Thyroid gland (tissue), 4 donors: ENCODE measurements at places on chromosomes 7 and 10. TPM values are rescaled to one million over a fixed set of nuclear protein-coding genes. Genes with fewer than 3 reads are reported as not detected.

DNA sequence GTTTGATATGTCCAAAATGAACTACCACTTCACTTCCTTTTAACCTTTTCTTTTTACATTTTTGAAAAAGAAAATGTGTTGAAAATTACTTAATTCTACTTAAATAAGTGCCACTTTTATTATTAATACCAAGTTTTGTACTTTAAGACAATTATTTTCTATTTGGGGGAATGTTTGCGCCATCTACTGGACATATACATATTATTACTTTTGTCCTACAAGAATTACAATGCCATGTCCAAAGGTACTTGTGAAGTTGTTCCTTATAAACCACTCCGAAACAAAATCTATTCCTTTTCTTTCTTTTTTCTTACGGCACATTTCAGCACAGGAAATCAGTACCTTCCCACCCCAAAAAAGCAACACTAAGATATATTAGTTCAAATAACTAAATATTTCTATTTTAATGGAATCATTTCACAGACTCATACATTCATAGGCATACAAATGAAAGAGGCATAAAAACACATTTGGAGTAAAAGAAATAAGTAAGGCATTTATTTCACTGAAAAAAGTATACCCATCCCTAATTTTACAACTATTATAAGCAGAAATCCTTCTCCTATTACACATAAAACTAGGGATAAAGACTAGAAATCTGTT, 169.9 kb downstream of the RNF133 start:
- H3K27me3 ChIP-seq, result no peaks in the 10 kb centered on the region
- no peaks in the 10 kb centered on the region for H3K36me3 ChIP-seq
- no peak for DNase-seq
- H3K4me1 ChIP-seq, result no peaks in the 10 kb centered on the region

DNA sequence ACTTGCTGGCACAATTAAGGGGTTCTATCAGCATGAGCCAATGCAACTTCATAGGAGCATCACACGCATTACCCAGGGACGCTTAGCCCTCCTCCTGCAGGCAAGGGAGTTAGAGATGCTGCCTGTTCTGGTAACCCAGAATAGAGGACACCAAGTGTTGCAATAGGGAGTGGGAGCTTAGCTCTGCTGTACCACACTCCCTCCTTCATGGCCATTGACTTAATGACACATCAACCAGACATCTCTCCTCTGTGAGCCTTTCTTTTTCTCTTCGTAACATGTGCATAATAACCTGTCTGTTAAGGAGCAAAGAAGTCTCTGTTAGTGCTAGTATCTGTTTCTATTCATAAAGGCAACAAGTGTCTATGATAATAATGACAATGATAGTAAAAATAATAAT, 282.4 kb downstream of the SORCS3 start:
- H3K4me1 ChIP-seq, result no peaks in the 10 kb centered on the region
- H3K27me3 ChIP-seq, result no peaks in the 10 kb centered on the region
- no peak for DNase-seq
- H3K36me3 ChIP-seq, result no peaks in the 10 kb centered on the region
- no peak overlapping the region for H3K4me3 ChIP-seq
- no peak overlapping the region for H3K27ac ChIP-seq

DNA sequence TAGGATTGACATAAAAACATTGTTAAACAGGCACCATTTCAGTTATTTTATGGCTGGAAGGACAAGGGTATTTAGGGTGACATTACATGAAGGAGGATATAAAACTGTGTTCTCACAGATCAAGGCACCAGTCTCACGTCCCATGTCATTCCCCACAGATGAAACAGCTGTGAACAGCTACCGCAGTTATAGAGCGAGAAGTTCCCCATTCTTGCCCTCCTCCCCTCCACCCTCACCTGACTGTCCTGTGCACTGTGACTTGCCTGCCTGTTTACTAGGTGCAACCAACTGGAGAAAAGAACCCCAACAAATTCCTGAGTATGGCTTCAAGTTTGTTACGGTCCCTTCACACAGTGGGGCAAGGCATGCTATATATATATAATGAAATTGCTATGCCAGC, 141.6 kb downstream of the SND1 start:
- H3K27me3 ChIP-seq, result no peaks in the 10 kb centered on the region
- H3K27ac ChIP-seq, result no peak overlapping the region
- DNase-seq, result no peak
- H3K4me3 ChIP-seq, result no peak overlapping the region

DNA sequence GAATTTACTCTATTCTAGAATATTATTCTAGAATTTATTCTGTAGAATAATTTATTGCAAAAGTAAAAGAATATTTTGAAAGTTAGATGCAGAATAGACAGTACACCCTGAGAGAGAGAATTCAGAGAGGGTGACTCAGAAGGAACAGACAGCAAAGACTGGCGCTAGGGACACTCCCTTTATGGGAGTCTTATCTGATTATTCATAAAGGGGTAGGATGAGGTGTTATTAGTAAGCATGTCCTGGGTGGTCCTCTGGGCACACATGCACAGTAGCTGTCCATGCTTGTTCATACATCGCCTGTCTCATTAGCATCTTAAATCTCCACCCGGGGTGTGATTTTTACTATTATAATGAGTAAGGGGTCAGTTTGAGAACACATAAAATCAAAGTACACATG, 100.1 kb downstream of the XPNPEP1 start:
- H3K4me1 ChIP-seq, result no peaks in the 10 kb centered on the region
- H3K4me3 ChIP-seq, result no peak overlapping the region
- H3K36me3 ChIP-seq, result no peaks in the 10 kb centered on the region
- no peak overlapping the region for H3K27ac ChIP-seq
- no peaks in the 10 kb centered on the region for H3K27me3 ChIP-seq

DNA sequence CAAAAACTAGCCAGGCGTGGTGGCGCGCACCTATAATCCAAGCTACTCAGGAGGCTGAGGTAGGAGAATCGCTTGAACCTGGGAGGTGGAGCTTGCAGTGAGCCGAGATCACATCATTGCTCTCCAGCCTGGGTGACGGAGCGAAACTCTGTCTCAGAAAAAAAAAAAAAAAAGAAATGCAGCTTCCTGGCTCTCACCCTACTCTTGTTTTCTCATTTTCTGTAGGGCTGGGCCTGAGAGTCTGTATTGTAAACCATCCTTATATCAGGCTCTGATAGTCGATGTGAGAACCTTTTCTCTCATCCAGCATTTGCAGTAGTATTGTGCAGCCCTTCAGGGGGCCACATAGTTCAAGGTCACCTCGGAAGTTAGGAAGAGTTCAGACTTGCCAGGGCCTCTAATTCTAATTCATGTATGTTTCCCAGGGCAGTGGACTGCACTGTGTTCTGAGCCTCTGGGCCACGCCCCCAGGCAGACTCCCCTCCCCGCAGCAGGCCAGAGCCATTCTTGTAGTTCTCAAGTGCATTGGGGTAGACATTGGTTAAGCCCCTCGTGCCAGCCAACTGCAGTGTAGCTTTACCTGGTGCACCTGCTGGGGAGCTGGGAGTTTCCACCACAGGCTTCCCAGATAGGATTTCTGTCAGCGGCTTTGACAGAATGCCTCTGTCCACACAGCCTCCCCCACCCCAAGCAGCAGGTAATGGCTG, 38.3 kb upstream of the PDCD4 start:
- H3K36me3 ChIP-seq, result no peaks in the 10 kb centered on the region
- H3K27me3 ChIP-seq, result no peaks in the 10 kb centered on the region
- H3K4me3 ChIP-seq, result no peak overlapping the region
- H3K4me1 ChIP-seq, result peaks cover 59% of the 10 kb centered on the region
- DNase-seq, result no peak

DNA sequence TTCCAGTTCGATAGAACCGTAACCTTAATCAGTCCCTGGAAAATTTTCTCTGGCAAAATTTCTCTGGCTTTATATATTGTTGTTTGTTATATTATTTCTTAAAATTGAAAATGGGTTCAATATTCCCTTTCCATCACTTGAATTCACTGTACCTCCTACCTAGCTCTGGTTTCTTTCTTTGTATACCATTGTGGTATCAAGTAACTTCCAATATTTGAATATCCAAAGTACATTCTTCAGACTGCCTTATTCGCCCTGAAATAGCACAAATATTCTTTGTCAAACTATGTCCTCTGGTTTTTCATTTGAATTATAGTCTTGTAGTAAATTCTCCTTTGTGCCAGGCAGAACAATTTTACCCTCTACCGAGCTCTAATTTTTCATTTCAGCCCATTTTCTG, 541.6 kb downstream of the REEP3 start:
- H3K27ac ChIP-seq, result no peak overlapping the region
- no peaks in the 10 kb centered on the region for H3K27me3 ChIP-seq
- DNase-seq, result no peak
- no peak overlapping the region for H3K4me3 ChIP-seq

DNA sequence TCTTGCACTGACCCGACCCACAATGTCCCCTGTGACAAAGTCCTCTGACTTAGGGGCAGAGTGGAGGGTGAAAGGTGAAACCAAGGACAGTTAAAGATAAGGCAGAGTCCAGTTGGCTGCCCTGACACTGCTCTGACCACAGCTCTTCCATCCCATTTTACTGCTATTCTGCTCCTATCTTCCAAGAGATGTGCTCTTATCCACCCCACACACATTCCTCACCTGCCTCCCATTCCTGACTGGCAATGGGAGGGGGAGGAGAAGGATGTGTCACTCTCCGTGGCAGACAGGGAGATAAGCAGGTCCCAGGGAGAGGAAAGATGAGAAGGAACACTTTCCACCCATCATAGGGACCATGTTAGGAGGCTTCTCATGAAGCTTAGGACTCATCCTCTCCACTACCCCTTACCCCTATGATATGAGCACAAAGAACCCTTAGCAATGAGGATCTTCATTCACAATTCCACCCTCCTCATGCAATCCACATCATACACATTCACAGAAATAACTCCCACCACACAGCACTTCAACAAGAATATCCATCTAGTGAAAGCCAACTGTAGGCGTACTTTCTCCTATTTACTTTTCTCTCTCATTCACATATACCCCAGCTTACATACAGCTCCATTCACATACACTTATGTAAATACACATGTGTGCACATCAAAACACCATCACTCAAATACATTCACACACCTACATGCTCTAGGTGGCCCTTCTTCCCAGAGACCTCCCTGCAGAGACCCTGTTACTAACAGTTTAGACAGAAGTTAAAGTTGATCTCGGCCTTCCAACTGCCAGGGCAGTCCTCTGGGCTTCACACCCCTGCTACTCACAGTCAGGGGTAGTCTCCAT, 6.6 kb downstream of the SYNPO2L start:
- DNase-seq, result no peak
- peaks cover 8% of the 10 kb centered on the region for H3K4me1 ChIP-seq
- no peak overlapping the region for H3K4me3 ChIP-seq
- H3K36me3 ChIP-seq, result no peaks in the 10 kb centered on the region

GRCh38 chr7:79968894-79969293, 165.7 kb upstream of the GNAI1 start:
- no peak for DNase-seq
- no peaks in the 10 kb centered on the region for H3K4me1 ChIP-seq
- no peaks in the 10 kb centered on the region for H3K27me3 ChIP-seq
- no peak overlapping the region for H3K4me3 ChIP-seq
- no peak overlapping the region for H3K27ac ChIP-seq

The CCL24 gene
- not detected for total RNA-seq

DNA sequence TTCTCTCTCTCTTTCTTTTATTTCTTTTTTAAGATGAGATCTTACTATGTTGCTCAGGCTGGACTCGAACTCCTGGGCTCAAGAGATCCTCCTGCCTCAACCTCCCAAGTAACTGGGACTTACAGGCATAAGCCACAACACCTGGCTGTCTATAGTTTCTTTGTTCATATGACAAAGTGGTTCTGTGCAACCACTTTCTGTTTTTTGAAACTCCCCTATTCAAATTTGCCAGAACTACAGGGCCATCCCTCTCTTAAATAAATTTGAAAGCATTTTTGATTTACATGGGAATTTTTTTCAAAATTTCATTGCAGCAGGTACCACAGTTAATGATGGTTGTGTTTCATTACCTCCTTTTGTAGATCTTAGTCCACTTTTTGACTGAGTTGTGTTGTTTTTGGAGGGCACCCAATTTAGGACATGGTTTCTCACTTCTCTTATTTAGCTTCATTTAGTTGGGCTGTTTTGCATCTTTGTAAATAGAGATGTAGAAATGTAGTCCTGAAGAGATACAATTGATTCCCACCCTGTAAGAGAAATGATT, 119.2 kb downstream of the LRRC4 start:
- no peak for DNase-seq
- peaks cover 8% of the 10 kb centered on the region for H3K4me1 ChIP-seq

- H3K4me1 ChIP-seq, result no peaks in the 10 kb centered on the region
- H3K36me3 ChIP-seq, result no peaks in the 10 kb centered on the region
- H3K27ac ChIP-seq, result no peak overlapping the region
- DNase-seq, result no peak
- no peaks in the 10 kb centered on the region for H3K27me3 ChIP-seq
Measured at GRCh38 chr7:22860337-22860736, 37.7 kb upstream of the TOMM7 start.

The NPSR1 gene
- not detected for total RNA-seq

GRCh38 chr7:31890198-31890597, 180.0 kb downstream of the PDE1C start:
- H3K36me3 ChIP-seq, result no peaks in the 10 kb centered on the region
- H3K4me3 ChIP-seq, result no peak overlapping the region
- H3K27ac ChIP-seq, result no peak overlapping the region
- no peaks in the 10 kb centered on the region for H3K27me3 ChIP-seq

- DNase-seq, result no peak
- no peaks in the 10 kb centered on the region for H3K36me3 ChIP-seq
- H3K27me3 ChIP-seq, result no peaks in the 10 kb centered on the region
- H3K27ac ChIP-seq, result peak overlapping the region; percentile 50
- H3K4me1 ChIP-seq, result peaks cover 18% of the 10 kb centered on the region
- H3K4me3 ChIP-seq, result peak overlapping the region; percentile 40
Measured at GRCh38 chr7:100539436-100540006, 518 bp downstream of the AGFG2 start.

The DEPP1 gene
- total RNA-seq, result 294 TPM

DNA sequence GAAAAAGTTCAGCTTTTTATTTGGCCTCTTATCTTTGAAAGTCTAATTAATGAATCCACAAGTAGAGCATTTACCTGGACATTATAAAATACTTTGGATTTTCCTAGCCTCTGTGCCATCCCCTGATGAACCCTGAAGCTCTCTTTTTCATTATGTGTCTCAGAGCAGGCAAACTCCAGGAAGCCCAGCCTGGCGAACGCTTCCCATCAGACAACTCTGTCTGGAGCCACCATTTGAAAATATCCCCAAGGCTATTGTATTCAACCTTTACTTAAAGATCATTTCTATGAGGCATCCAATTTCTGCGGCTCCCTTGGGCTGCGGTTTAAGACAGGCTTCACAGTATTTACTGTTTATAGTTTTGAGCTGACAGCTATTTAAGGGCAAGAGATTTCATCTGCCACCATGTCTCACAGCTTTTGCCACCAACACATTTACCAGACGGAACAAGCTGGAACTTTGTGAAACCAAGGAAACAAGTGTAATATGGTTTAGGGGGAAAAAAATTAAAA, 257.2 kb upstream of the GLI3 start:
- no peak for DNase-seq
- no peaks in the 10 kb centered on the region for H3K27me3 ChIP-seq
- H3K36me3 ChIP-seq, result no peaks in the 10 kb centered on the region
- H3K4me1 ChIP-seq, result peaks cover 7% of the 10 kb centered on the region
